Activated CD4-positive, alpha-beta T cell treated with anti-CD3 and anti-CD28 coated beads, Interleukin-10, Interleukin-2, amounts not matched to agents 100 ng/mL and 50 ng/mL, durations not matched to agents 16 hours and 8 hours (primary cell): ENCODE measurements at places on chromosomes 3 and 15.

DNA sequence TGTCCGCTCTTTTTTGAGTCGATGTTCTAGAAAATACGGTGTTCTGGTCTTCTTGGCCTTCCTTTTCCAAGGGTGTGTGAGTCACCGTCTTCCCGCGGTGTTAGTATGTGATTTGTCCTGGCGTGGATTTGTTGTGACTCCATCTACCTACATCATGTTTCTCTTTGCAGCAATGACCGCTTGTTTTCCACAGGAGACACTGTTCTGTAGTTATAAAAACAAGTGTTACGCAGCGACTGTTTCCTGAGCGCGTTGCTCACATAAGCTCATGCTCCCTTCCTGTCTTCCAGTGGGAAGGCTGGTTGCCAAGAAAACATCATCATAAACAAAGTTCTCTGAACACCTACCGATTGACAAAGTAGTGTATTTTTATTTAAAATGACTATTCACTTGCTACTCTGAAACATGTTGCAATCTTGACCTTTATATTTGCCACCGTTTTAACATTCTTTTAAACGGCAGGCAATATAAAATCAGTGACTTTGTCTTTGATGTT lies 19.0 kb downstream of the USP13 start:
- no peak for DNase-seq

DNA sequence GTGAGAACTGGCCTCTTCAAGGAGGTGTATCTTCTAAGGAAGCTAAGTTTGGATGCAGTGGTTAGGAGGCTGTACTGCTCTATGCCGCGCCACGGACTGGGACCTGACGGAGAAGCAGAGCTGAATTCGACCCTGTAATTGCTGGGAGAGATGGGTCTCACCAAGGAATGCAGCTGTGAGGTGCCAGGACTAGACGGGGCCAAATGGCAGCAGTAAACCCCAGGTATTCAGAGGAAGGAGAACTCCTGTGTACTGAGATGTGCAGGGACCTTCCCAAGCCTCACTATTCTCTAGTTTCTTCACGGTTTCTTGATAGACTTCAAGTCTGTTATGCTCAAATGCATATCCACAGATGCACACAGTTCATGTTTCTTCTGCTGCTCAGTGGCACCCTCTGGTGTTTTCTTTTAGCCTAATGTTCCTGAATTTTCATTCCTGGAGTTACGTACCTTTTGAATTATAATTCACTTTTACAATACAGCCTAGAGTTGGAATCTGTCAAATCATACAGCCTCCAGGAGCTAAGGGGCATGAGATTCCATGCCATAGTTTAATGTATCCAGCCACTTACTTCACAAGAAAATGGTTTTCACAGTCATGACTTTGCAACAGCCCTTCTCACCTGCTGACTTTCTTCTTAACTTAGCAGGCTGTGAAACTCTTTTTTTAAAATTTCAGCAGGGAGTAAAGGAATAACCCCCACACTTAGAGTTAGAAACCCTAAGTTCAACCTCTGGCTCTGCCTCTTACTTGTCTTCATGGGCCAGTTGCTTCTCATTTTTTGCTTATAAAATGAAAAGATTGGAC lies 61.8 kb downstream of the GLDN start:
- no peak for DNase-seq

DNA sequence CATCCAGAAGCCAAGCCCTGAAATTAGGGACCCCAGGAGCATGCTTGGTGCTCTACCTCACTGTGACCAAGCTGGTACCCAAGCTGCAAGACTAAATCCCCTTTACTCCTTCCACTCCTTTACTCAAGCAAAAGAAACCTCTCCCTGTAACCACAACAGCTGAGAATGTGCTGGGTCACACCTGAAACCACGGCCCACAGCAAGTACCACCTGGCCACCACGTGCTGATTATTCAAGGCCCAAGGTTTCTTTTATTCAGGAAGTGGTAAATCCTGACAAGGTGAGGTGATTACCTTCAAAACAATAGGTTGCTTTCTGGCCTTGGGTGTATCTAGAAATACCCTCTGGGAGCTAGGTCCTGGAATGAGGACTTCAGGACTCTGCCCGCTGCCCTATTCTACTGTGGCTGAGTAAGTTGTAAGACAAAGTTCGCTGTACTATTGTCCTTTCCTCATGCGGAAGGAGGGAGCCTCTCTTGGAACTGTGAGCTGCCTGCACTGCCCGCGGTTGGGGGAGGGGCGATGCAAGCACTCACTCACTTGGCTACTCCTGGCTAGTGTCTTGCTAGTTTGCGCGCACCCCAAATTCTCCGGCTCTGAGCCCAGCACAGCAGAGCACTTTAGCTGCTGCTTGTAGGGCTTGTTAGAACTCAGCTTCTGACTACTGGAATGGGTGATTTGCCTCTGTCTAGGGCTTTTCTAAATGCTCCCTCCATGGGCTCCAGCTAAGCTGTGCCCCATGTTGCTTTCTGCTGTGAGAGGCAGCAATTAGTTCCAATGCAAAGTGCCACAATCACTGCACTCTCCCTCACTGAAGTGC lies 487.1 kb upstream of the CNTN3 start:
- no peak for DNase-seq

GRCh38 chr3:99396651-99397275 lies 241.6 kb upstream of the COL8A1 start:
- DNase-seq: no peak

- DNase-seq: no peak
Measured at GRCh38 chr3:48595075-48595525, at the start of gene COL7A1. TSS of gene COL7A1 (minus strand) at chr3:48595329. CDS start at chr3:48595159, 170 bp downstream.

DNA sequence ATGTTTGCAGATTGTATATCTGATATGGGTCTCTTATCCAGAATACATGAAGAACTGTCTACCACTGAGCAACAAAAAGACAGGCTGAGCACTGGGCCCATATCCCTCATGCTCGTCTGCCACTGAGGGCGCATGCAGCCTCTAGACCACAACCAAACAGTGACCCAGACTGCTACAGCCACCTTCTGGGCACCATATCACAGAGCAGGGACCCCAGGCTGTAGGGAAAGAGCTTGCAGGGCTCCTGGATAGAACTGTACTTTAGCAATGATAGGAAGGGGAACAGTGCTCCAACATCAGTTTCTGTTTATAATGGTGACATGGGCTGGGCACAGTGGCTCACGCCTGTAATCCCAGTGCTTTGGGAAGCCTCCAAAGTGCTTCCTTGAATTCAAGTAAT lies 40.2 kb upstream of the TMEM87A start:
- DNase-seq: no peak

DNA sequence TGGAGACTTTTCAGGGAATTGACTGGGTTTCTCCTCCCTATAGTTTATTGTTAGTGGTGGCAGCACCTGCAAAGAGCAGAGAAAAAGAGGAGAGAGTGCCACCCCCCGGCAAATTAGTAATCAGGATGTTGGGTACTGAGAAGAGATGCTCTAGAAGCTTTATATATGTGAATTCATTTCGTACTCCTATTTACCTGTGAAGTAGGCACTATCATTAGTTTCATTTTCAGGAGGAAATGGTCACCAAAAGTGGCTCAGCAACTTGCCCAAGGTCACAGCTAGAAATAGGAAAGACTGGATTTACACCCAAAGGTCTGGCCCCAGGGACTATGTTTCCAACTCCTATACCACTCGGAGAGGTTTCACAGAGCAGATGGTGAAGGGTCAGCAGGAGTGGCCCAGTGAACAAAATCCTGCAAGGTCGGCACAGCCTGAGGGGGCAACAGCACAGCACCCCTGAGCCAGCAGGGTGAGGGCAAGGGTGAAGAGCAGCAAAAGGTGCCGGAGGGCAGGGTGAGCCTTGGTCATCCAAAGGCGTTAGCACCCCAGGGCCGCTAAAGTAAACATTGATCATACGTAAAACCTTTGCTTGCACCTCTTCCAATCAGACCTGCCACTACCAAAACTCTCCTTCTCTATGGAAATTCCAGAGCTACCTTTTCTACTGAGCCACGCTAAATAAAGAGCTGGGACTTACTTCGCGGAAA lies 23.6 kb downstream of the VGLL4 start:
- DNase-seq: no peak

- no peak for DNase-seq
Measured at GRCh38 chr3:111852540-111852939, 6.5 kb upstream of the PHLDB2 start.

DNA sequence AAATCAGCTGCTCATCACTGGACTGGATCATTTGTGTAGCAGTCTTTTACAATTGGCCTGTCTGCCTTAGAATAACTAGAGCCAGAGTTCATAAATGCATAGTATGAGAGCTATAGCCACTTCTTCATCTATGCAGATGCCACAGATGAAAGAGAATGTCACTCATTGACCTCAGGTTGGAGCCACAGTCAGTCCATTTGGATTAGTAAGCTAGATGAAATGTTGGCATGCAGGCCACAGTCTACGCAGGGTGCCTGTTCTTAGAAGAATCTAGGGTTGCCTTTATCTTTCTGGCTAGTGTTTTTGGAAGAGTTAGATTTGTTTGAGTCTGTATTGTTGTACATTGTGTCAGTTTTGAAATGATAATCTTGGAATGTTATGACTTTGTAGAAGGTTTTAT lies 25.4 kb upstream of the EDEM1 start:
- no peak for DNase-seq

DNA sequence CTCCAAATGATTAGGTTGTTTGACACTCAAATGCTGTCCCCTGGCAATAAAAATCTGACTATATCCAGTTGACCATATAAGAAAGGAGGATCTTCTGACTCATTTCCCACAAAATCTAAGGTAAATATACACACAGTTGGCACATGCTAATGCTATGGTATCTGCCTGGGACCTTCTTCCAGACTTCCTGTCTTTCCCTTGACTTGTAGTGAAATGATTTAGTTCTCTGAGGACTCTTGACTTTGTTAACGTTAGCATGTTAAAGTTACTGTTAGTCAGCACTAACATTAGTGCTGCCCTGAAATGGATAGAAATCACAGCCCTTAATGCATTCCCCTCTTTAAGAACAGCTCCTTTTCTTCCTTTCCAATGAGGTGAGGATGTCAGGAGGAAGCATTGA lies 124.3 kb upstream of the LSAMP start:
- no peak for DNase-seq

DNA sequence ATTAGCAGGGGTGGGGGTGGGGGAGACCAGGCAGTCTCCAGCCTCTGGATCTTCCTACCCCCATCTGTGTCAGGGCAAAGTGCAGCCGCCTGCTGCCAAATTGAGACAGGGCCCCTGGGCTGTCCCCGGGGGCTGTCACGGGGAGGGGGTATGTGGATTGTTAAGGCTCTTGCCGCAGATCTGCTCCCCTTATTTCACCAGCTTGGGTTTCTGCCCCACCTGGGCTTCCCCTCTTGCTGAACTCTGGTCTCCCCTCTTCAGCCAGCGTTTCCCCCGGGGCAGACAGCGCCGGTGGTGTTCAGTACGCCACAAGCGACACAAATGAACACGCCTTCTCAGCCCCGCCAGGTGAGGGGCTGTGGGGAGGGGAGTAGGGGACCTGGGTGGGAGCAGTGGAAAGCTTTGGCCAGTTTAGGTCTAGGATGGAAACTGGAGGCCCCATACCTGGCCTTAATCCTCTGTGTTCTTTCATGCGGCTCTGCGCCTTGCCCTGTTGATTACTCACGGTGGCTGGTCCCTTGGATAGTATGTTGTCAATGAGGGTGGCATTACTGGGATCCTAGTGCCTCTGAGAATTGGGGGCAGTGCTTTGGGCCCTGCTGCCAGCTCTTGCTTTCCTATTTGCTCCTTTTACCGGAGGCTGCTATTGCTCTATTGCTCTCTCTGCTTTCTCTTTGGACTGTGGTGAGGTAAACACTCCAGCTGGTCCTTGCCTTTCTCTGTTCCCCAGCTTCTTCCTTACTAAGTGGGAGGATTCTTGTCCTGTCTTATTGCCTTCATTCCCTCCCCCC lies 1.7 kb downstream of the EIF4G1 start:
- no peak for DNase-seq

DNA sequence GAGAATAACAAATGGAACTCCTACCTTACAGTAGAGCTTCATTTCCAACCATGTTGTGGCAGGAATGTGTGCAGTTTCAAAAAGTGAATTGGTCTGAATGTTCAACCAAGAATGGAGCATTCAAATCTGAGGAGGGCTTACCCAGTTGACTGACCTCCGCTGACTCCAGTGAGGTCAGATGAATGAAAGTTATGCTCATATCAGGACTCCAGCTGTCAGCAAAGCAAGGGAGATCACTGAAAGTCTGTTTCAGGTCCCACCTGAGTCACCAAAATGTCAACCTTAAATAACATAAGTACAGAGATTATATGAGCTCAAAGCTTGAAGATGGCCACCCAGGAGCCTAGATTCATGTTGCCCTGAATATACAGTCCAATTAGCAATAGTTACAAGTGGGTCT lies 473.5 kb downstream of the RBMS3 start:
- no peak for DNase-seq

DNA sequence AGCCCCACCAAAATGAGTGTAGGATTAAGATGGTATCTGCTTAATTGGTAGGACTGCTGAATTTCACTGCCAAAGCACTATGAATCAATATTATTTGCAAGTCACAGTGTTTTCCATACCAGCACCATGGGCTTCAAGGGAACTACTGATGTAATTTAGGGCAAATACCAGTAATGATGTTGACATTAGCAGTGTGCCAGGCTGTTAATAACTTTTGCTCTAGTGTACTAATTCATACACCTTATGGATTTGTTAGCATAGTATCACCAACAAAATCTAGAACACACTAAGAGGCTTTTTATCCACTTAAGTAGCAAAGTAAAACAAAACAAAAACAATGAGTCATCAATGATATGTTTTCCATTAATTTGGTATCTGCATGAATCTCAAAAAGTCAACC lies 888.2 kb downstream of the CADM2 start:
- no peak for DNase-seq

DNA sequence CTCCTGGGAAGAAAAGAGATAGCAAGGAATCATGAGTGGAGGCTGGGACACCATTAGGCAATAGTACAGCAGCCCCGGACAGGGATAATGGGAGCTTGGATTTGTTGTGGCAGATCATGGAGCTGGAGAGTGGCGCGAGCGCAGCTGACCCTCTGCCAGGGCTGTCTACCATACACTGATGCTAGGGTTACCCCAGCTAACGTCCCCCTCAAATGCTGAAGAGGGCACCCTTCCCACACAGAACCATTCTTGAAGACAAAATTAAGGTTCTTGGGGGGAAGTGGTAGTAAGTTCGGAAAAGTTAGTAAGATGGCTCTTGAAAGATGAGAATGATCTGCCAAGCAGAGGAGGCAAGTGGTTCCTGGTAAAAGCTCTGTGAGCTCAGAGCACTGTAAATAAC lies 61.1 kb downstream of the ST3GAL6 start:
- DNase-seq: no peak

GRCh38 chr15:88345962-88346361 lies 89.4 kb upstream of the NTRK3 start:
- DNase-seq: no peak

DNA sequence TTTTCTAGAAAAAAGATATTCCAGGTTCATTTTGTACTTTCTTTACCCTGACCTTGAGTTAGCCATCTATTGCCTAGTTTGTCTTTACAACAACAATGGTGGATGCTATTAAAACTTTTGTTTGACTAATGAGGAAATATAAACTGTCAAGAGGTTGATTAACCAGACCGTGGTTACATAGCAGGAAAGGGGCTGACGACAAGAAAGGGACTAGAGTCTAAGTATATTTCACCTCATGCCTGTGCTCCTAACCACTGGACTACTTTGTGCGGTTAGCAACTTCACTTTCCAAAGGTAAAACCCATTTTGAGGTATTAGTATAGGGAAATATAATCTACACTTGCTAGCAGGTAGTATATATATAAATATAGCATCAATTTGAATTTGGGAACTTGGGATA lies 327.1 kb downstream of the SATB1 start:
- DNase-seq: no peak

GRCh38 chr3:10242182-10243065 lies 5.8 kb upstream of the TATDN2 start:
- peak; percentile 89 for DNase-seq
